Stimulated activated CD4-positive, alpha-beta T cell treated with anti-CD3 and anti-CD28 coated beads, Interleukin-1b, Interleukin-23, amount 100 ng/mL, for 24 hours (primary cell): ENCODE measurements at places on chromosomes 1 and 21.

DNA sequence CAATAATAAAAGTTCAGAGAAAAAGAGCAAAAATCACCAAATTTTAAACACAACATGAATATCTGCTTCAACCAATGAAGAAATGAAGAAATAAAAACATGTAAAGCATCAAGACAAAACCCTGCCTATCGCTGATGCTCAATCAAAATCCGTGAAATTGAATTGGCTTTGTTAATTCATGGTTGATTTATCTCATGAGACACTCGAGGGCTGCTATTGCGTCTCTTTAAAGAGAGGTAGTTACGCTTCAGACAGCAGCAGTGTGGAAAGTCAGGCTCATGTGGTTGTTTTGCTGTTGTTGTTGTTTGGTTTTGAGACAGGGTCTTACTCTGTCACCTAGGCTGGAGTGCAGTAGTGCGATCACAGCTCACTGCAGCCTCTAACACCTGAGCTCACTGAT is 65.5 kb upstream of the RGS7 start:
- DNase-seq, result no peak

- no peak for DNase-seq
These were observed 27.5 kb upstream of the STMN1 start for GRCh38 chr1:25933479-25934365.

DNA sequence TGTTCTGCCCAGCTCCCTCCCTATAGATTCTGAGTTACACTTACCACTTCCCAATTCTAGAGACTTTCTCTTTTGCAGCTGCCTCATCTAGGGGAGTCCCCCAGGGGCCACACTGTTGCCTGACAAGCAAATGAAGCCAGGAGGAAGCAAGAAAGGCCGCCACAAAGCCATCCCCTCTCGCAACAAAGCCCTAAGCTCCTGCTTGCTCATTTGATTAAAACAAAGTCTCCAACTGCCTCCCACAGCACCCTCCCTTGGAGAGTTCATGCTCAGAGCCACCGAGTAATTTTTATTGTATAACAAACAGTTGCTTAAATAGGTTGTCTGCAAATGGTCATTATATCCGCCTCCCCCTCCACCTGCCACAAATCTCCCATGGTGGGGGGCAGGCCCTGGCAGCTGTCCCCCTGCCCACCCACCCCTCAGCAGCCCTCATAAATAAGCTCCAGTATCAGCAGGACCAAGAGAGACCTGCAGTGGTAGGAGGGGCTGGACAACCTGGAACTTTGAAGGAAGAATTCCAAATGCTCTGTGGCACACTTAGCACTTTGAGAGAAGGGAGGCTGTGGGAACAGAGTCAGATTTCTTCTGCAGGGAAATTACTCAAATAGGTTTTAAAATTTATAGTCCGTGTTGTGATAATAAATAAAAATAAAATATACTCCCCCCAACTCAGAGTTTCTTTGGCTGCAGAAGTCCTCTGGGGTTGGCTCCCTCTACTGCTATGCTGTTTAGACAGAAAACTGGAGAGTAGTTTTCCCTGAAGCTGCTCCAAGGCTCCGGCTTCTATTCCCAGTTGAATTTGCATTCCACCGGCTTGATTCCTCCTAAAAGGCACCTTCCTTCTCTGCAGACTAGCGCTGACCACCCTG is 237.5 kb downstream of the TTLL7 start:
- no peak for DNase-seq

- DNase-seq, result no peak
These were observed 97.5 kb upstream of the ARHGEF16 start for GRCh38 chr1:3356827-3357460.

- DNase-seq, result no peak
These were observed 7.2 kb downstream of the APCS start for GRCh38 chr1:159594625-159595405.

- DNase-seq, result no peak
These were observed 15.3 kb upstream of the POU3F1 start for GRCh38 chr1:38061883-38062328.
